CD4-positive, alpha-beta T cell treated with Interleukin-10 for 1 hour (primary cell): ENCODE measurements at places on chromosomes 16 and 17.

GRCh38 chr17:42577140-42577531 lies 393 bp downstream of the PSMC3IP start:
- no peak for DNase-seq

- DNase-seq, result no peak
These were observed 45.3 kb downstream of the JPH3 start for GRCh38 chr16:87647431-87648185.

DNA sequence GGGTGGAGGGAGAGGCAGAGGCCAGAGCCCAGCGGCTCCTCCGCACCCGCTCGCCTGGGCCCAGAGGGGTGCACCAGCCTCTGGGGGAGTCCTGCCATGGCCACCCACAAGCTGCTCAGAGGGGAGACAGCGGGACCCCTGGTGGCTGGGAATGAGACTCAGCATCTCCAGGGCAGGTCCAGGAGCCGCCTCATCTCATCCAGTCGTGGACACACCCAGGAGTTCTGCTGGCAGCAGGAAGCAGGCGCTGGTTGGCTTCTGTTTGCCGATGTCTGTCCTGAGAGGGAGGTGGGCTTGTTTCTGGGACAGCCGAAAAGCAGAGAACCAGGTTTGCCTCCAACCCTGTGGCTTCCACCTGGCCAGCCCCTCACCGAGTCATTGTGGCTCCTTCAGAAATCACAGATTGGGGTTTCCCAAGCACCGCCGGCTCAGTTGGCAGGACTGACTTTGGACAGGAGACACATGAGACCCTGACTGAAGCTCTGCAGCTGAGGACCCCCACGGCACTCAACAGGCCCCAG lies 49.6 kb upstream of the ENPP7 start:
- DNase-seq, result no peak

DNA sequence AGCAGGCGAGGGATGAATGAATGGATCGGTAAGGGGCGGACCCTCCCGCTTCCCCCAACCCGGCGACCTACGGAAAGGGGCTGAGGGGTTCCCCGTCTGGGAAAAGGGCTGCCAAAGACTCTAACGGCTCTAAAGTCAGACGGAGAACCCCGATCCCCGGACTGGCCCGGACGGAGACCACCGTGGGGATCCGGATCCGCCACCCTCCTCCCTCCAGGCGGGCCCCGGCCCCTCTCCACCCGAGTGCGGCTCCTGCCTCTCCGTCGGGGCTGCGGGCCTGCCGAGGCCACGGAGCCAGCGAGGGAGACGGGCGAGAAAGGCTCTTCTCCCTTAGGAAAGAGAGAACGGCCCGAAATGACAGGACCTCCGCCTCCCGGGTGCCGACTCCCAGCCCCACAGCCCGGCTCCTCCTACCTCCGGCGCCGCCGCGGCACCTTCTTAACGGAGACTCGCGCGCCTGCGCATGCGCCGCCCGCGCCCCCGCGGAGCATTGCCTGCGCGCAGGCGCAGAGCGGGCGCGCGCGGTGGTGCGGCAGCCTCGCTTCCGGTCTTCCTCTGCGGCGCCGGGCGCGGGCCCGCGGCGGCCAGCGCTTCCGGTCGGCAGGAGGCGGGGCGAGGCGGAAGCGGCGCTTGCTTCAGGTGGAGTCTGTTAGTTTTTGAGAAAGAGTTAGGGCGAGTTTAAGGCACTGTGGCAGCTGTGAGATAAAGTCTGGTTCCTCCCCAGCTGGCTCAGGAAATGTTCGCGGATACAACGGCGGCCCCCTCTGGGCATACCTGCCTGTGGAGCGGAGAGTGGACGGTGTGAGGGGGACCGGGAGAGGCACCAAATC lies at the start of gene SLX4:
Gene SLX4 (minus strand): TSS at position 461 of the 830 bp plus-strand sequence. CDS start 2,642 bp downstream, outside the sequence.
- peak; percentile 93 for DNase-seq

- DNase-seq, result no peak
These were observed 6.0 kb downstream of the ST3GAL2 start for GRCh38 chr16:70432723-70433457.
